Thymus (tissue), 14 donors: ENCODE measurements at places on chromosomes 5 and 9. TPM values are rescaled to one million over a fixed set of nuclear protein-coding genes. Genes with fewer than 3 reads are reported as not detected.

Gene CARTPT
- 0.24 TPM for total RNA-seq

DNA sequence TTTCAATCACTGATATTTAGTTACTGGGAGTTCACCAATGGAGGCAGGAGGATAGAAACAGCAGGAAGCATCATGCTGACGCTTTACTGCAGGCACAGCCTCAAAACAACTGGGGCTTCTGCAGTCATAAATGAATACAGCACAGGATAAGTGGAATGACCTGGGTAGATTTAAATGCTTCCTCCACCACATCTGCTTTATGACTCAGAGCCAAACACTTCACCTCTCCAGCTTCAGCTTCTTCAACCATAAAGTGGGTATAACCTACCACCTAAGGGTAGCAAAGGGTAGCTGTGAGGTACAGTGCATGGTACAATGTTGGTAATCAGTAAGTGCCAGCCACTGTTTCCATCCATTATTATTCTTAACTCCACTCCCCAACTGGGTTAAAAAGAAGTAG is 28.4 kb downstream of the RASEF start:
- no peak for DNase-seq

Gene PPP3R2
- total RNA-seq: not detected

DNA sequence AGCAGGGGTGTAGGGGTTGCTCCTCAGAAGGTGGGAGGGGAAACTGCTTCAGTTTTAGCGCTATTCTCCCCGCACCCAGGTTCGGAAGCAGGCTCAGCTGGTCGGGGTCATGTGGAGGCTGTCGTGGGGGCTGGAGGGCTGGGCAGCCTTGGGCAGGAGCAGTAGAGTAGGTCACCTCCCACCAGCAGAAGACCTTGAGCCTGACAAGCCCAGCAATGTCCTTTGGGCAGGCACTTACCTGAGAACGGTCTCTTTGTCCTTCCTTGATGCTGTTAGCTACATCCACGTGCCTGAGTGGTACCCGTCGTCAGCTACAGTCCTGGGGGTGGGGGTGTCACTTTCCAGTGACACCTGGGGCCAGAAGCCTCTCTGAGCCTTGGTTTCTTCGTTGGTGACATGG is 20.3 kb downstream of the ENHO start:
- DNase-seq: no peak

- no peak for DNase-seq
Measured at GRCh38 chr5:55994495-55994997, at the start of gene IL6ST. IL6ST (minus strand) TSS chr5:55994963; CDS start chr5:55976278, 18,685 bp downstream.

Gene SPATA31A3
- total RNA-seq: not detected

GRCh38 chr5:157993201-157993600 is 134.3 kb upstream of the CLINT1 start:
- no peak for DNase-seq

GRCh38 chr5:132050136-132050535 is 10.3 kb upstream of the IL3 start:
- DNase-seq: no peak

- no peak for DNase-seq
Measured at GRCh38 chr5:2129568-2130272, 247.0 kb upstream of the IRX4 start.

GRCh38 chr5:107893642-107894041 is 222.9 kb upstream of the EFNA5 start:
- no peak for DNase-seq

Gene ADAMTS12
- total RNA-seq: 1.6 TPM

Gene BRINP1
- total RNA-seq: 1.2 TPM

- DNase-seq: no peak
Measured at GRCh38 chr5:79544131-79544530, 30.2 kb upstream of the HOMER1 start.

Gene TRMO
- 28.5 TPM for total RNA-seq

DNA sequence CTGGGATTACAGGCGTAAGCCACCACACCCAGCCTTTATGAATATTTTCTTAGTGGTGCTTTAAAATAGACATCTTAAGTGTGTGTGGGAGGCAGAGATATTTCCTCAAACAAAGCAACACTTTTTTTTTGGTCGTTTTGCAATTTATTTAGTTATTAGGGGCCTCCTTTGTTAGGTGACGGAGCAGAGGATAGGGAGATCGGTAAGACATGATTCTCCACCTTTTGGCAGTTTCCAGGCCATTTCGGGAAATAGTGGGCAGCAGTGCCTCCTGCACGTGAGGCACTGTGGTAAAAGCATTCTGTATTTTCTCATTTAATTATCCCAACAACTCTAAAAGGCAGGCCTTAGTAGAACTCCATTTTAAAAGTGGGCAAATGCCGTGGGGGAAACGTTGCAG is 1.9 kb downstream of the OCLN start:
- no peak for DNase-seq

DNA sequence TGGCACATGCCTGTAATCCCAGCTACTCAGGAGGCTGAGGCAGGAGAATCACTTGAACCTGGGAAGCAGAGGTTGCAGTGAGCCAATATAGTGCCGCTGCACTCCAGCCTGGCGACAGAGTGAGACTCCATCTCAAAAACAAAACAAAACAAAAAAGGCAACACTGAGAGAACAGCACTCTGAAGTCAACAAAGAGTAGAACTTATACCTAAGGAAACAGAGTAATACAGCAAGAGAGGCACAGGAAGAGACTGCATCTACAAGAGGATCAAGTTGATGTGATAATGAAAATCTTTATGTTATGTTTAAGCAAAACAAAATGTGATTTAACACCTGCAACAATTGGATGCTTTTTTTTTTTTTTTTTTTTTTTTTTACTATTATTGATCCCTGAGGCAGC is 33.1 kb downstream of the FYB1 start:
- DNase-seq: peak; percentile 44

- DNase-seq: no peak
Measured at GRCh38 chr5:27516437-27516836, 478.1 kb upstream of the CDH9 start.

- DNase-seq: no peak
Measured at GRCh38 chr5:137366526-137366925, 132.6 kb downstream of the SPOCK1 start.

Gene PCDHGA1
- 0.09 TPM for total RNA-seq
